Hepatocyte (in vitro differentiated cells): ENCODE measurements at places on chromosomes 4 and X. TPM values are rescaled to one million over a fixed set of nuclear protein-coding genes. Genes with fewer than 3 reads are reported as not detected.

The RTL3 gene
- polyA plus RNA-seq = not detected in 2 replicates

The CXXC4 gene
- polyA plus RNA-seq = 2.6 and 2.8 TPM in 2 replicates

The TLR10 gene
- not detected in 2 replicates for polyA plus RNA-seq

The NDNF gene
- 13.6 and 19.5 TPM in 2 replicates for polyA plus RNA-seq

The ERAS gene
- polyA plus RNA-seq = 0.65 TPM in 1 of 2 replicates, not detected in the other

The PDGFRA gene
- polyA plus RNA-seq = 30.1 and 36.3 TPM in 2 replicates

GRCh38 chrX:151704041-151704663, 8.9 kb downstream of the PRRG3 start:
- DNase-seq = no peak

DNA sequence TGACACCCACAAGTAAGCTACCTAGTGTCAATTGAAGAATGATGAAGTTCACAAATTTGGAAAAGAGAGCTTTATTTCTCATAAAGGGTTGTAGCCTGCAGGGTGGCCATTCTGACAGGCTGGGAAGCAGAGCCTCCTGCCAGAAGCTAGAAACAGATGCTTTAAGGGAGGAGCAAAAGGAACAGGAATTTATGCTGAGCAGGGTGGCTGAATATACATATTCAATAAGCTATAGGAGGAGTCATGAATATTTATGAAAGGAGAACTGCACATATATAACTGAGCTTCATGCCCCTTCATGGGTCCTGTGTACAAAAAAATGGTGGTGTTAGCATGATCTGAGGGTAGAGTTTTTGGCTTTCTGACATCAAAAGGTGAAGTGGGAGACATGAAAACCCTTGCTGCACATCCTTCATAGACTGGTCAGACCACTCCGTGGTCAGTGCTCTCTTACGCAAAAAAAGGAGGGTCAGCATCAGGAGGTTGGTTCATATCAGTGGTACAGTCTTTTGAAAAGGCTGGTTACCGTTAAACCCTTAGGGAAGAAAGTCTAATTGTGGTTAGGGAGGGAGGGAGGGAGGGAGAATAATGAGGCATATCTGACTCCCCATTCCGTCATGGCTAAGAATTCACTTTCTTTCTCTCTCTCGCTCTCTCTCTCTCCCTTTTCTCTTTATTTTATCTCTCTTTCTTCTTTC, 121.4 kb downstream of the LUZP4 start:
- DNase-seq = no peak

DNA sequence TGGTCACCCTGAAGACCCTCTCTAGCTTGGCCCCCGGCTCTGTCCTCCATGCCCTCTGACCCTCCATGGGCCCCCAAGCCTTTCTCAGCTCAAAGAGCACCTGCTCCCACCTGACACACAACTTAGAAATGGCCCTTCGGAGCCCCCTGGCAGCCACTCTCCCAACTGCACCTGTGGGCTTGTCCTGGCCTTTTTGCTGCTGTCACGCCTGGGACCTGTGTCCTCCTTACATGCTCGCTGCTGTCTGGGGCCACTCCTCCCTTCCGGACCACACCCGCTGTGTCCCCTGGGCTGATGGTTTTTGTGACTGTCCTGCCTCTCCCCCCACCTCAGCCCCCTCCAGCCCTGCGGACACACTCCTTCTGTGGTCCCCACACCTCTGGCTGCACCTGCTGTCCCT, 106.2 kb upstream of the AFAP1 start:
- no peak for DNase-seq

- DNase-seq = peak; percentile 13
These were observed 76.0 kb downstream of the SPIN4 start for GRCh38 chrX:63275127-63275526.

DNA sequence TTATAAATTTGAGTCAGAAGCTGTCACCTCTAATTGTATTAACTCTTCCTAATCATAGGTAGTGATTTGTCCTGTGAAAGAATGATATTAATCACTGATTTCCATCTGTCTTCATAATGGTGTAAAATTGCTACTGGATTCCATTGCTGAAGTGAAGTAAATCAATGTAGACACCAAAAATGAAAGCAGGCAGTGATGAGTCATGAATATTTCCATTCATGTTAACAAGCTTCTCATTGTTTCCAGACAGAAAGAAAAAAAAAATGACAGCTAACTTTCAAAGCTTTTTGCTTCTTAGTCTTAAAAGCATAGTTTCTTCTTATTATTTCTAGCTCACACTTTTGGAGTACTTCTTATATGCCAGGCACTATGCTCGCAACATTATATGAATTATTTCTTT, 21.5 kb downstream of the FAM114A1 start:
- DNase-seq = peak; percentile 36

DNA sequence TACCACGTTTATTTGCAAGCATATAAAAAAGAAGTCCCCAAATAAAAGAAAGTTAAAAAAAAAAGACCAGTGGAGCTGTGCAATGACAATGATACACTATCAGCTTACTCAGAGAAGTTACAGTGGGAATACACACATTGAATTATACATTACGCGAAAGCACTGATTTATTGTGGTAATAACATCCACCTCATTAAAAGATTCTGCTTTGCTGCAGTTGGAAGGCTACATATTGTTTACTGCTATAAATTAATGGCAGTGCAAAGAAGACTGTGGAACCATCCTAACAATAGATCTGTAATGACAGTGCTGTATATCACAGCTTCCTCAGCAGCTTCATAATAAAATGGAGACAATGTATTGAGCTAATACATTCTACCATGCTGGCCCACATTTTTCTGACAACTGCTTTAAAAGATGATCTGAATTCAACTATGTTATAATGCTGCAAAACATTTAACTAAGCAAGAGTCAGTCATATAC, 142.5 kb upstream of the MAB21L2 start:
- DNase-seq = no peak

DNA sequence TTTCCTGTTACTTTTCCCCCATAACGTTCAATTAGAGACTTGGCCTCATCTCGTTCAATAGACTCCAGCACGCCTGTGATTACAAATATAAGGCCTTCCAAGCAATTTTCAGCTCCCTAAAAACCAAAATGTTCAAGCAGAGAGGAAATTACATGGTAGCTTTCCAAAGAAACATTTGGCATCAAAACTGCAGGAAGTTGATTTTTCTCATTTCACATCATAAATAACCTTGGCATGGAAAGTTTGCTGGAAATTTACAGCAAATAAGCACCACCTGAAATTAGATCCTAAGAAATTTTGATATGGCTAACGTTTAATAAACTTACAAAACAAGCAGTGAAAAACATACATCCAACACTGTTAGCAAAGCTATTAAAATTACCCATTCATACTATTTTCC, 53.3 kb downstream of the RFC1 start:
- DNase-seq = no peak

DNA sequence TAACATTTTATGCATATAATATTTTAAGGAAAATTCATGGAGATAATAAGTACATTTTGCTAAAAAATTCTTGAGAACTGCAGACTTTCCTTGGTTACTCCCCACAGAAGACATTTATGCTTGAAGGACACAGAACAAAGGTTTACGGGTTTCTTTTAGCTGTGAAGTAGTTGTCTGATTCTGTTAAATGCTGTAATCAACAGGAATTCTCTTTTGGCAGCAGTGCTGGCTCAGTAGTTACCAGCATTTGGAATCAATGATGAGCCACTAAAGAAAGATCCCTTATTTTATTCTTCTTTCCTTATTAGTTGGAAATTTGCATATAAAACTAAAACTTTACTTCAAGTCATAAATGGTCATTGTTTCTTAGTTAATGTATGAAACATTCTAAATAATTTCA, 199.3 kb upstream of the FAT4 start:
- DNase-seq = no peak

DNA sequence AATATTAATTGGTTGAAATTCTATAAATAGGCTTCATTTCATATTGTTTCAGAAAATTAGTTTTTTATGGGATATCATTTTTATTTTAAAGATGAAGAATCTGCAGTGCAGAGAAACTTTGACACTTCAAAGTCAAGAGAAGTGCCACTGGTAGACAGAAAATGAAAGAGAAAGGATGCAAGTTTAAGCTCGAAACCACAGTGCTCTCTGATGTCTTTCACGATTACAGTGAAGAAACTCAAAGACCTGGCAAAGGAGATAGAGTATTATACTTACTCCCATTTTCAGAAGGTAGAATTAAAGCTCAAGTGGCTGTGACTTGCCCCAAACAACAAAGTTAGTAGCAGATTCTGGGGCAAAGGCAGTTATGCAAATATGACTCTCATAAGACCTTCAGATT, 745.4 kb downstream of the TECRL start:
- no peak for DNase-seq

DNA sequence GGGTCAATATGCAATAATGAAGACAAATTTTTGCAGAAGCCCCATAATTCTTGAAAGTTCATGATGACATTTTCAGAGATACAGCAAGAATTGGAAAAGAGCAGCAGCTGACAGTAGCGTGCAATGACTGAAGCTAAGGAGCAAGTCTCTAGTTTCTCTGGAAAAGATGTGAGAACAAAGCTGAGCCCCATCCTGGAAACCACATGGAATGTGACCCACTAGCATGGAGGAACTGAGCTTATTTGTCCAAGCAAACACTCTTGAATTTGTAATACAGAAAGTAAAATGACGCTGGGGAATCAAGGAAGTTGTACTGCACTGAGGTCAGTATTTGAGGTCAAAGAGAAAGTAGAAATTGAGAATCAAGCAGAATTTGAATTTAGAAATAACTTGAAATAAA, 1447.2 kb downstream of the FSTL5 start:
- no peak for DNase-seq

- no peak for DNase-seq
These were observed 42.7 kb upstream of the CITED1 start for GRCh38 chrX:72348247-72348979.

DNA sequence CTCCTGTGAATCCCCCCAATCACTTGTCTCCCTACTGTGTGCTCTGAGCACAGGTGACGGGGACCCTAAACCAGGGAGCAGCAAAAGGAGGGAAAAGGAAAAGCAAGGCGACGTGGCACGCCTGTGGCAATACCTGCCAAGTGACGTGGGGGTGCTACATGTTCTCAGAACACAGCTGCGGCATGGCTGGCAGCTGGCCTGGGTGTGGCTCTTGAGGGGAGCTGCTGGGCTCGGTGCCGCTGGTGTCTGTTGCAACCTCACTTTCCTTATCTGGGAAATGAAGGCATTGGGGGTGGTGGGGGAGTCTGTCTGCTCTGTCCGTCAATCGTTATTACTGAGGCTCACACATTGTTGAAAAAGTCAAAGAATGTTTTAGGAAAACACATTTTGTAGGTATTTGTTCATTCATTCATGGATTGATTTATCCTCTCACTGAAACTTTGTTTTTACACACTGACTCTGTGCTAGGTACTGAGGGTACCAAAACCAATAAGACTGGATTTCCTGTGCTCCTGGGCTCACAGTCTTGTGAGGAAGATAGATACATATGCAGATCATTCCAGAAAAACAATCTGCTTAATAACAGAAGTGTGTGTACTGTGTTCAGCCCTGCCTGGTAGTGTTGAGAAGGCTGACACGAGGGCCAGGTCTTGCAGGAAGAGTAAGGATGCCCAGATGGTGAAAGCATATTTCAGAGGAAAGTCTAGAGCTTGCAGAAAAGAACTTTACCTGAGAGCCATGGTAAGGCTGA, 217.6 kb downstream of the PTTG2 start:
- DNase-seq = no peak

- DNase-seq = no peak
These were observed 3.9 kb downstream of the RBM10 start for GRCh38 chrX:47148946-47149345.

GRCh38 chrX:71222929-71223328, at the start of gene GJB1:
Gene GJB1, plus strand, starts transcription at chrX:71223224. Its CDS starts 484 bp downstream, at chrX:71223708.
- no peak for DNase-seq

- no peak for DNase-seq
These were observed 120.2 kb upstream of the CENPE start for GRCh38 chr4:103318327-103318726.

DNA sequence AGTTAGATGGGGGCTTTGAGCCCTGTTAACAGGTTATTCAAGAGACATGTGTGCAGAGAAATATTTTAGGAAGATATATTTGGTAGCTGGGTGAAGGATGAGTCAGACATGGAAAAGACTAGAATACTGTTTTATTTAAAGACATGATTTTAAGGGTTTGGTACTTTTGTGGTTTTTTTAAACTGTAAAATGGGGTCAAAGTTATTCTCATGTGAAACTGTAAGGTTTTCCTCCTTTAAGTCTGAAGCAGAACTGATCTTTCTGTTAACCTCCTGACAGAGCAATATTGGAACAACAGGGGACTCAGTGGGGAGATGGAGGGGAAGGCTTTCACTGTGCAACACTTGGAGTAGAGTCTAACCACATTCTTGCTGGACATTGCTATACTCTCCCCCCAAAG, 112.4 kb upstream of the LSM6 start:
- no peak for DNase-seq

GRCh38 chr4:171667906-171668305, 145.3 kb upstream of the GALNTL6 start:
- DNase-seq = no peak

- DNase-seq = no peak
These were observed 36.7 kb upstream of the STS start for GRCh38 chrX:7110821-7111276.

DNA sequence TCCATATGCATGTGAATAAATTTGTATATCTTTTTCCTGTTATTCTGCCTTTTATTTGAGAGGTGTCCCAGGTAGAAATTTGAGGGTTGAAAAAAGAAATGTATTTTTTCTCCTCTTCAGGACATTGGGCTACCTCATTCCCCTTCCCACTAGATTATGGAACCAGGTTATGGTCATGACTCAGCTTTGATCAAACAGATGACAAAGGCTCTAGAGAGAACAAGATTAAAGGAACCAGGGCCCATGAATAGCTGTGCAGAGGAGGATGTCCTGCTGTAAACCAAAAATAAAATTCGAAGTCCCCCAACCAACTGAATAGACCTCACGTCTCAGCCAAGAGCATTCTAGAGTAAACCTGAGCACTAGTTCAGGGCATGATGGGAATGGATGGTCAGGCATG, 313.2 kb downstream of the RAPGEF2 start:
- DNase-seq = no peak

- DNase-seq = no peak
These were observed 6.9 kb upstream of the CTSO start for GRCh38 chr4:155960522-155960921.

- DNase-seq = no peak
These were observed 158.5 kb upstream of the ARSJ start for GRCh38 chr4:114137984-114138383.

GRCh38 chrX:22559506-22559905, 286.8 kb downstream of the CBLL2 start:
- DNase-seq = no peak

- DNase-seq = no peak
These were observed 7.3 kb downstream of the REPS2 start for GRCh38 chrX:16953606-16954211.

- no peak for DNase-seq
These were observed 53.3 kb downstream of the WDFY3 start for GRCh38 chr4:84913176-84913575.

- DNase-seq = no peak
These were observed 12.4 kb upstream of the CXCL2 start for GRCh38 chr4:74111306-74111975.
